ENCODE measurements at places on chromosomes 5 and 9.
A peak's percentile ranks its signal among the peaks of the same experiment; 100 is the strongest.

- no peak for DNase-seq
Measured at GRCh38 chr5:948472-949274, 56.0 kb downstream of the TRIP13 start.

DNA sequence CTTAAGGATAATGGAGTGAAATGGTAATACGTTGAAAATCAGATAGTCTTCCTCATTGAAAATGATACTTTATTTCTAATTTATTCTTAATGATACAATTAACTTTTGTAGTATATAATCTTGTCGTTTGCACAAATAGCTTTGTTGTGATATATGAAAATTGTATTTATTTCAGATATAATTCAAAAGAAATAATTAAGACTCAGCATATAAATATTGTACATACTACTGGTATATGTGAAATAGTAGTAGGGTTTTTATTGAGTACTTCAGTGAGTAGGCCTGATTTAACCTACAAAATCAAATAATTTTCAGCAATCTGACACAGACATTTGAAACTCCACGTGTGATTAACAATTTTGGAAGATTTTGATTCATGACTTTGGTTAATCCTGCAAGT, 4.8 kb downstream of the C5orf22 start:
- DNase-seq = no peak

DNA sequence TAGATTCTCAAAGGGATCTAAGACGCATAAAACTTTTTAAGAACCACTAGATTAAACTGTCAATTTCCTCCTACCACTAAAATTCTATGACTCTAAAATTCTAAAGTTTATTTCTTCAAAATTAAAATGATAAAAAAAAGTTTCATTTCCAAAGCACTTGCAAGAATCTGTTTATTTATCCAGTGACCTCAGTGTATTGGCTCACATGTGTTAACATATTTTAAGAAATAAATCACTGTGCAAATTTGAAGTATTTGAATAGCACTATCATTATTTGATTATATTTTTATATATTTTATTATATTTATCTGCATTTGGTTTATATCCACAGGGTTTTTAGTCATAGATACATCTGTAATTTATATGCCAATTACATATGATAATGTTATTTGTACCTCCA, 62.2 kb upstream of the SLC12A2 start:
- no peak for DNase-seq

DNA sequence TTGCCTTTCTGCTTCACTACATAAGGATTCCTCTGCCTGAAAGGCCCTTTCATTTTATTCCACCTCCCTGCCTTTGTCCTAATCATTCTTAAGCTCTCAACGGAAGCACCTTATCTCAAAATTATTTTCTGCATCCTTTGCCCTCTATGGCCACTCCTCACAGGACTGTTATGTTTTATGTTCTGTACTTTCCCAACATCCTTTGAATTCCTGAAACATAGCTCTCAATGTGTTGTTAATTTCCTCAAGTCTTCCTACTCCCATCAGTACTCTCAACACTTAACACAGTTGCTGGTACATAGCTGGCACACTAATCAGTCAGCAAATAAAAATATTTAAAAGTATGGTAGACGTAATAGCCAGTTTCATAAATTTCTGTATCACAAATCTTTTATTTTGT, 193.0 kb downstream of the RFX3 start:
- no peak for DNase-seq

DNA sequence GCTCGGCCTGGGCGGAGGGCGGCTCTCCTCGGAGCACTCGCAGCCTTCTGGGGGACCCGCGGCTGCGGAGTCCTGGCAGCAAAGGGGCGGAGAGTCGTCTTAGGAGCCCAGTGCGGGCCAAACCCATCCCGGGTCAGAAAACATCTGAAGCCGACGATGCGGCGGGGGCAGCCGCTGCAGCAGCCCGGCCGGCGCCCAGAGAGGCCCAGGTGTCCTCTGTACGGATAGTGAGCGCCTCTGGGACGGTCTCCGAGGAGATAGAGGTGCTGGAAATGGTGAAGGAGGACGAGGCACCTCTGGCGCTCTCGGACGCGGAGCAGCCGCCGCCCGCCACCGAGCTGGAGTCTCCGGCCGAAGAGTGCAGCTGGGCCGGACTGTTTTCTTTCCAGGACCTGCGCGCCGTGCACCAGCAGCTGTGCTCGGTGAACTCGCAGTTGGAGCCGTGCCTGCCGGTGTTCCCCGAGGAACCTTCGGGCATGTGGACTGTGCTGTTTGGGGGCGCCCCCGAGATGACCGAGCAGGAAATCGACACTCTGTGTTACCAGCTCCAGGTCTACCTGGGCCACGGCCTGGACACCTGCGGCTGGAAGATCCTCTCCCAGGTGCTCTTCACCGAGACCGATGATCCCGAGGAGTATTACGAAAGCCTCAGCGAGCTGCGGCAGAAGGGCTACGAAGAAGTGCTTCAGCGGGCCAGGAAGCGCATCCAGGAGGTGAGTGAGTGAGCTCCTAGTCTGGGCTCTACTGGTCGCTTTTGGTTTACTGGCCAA, 1.2 kb downstream of the JMY start:
- peak; percentile 58 for DNase-seq

DNA sequence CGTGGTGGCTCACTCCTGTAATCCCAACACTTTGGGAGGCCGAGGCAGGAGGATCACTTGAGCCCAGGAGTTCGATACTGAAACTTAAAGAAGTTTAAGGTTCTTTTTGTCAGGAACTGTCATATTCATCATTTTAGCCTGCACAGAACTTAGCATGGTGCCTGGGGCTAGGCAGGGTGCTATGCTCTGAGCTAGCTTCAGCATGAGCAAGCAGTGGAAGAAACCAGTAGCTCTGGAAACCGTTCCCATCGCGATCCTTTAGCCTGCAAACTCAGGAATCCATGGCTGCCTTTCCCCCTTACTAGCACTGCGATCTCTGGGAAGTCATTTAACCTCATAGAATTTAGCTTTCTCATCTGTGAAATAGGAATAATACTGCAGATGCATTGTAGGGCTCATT, 80.4 kb downstream of the PTCH1 start:
- no peak for DNase-seq

DNA sequence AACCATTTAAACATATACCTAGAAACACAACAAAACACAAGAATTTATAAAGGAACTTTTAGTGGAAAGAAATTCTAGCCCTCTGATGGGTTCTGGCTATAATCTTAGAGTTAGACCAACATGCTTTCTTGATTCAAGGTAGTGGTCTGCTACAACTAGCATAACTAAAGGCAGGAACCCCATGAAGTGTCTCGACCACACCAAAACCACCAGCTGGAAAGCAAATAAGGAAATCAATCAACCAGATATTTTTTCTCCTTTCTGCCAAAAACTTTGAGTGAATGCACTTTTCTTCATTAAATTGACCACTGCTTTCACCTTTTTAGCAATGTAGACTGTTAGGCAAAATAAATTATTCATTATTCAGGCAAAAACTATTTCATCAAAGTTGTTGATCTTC, 346.4 kb downstream of the EBF1 start:
- no peak for DNase-seq

DNA sequence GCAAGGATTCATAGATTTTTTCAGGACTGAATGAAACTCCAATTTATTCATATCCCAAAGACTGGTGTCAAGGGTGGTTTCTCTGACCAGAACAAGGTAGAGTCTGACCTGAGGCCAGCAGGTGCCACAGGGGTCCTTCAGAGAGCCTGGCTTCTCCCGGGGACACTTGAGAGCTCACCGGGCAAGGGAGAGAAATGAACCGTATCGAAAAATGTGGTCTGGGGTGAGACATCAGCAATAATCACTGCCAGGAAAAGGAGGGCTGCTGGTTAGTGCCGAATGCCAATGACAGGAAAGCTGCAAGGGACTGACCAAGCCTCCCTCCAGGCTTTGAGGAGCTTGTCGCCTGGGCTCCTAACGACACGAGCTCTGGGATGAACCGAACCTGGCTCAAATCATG, 142.7 kb downstream of the TTLL11 start:
- no peak for DNase-seq

- no peak for DNase-seq
Measured at GRCh38 chr5:177997846-177998245, 1.8 kb upstream of the PROP1 start.

- no peak for DNase-seq
Measured at GRCh38 chr9:89610391-89610925, 5.6 kb downstream of the GADD45G start.

- no peak for DNase-seq
Measured at GRCh38 chr5:16810208-16810854, 125.8 kb downstream of the MYO10 start.

GRCh38 chr9:116275418-116276195, 122.0 kb downstream of the PAPPA start:
- DNase-seq = no peak

DNA sequence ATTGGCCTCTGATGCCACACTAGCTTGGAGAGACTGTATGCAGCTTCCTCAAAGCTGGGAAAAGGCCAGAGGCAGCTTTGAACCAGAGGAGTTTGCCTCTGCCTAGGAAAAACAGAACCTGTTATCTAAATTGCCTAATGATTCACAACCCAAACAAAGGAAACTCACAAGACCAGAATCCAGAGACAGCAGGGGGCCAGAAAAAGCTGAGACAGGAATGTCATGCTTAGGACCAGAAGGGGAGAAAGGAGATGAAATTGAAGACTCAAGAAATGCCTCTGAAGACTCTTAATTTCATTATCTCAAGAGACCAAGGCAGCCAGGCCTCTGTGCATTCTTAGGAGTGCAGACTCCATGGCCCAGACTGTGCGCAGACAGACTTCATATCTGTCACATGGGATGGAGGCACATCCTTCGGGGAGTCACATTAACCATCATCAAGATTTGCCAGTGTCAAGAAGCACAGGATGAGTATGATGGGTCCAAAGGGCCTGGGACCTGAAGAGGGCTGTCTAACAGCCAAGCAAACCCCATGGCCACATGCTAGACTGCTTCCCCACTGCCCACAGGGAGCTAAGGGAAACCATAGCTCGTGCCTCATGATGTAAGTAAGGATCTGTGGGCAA, 57.3 kb downstream of the ARSB start:
- DNase-seq = no peak

GRCh38 chr9:131436376-131436775, 42.5 kb downstream of the PRRC2B start:
- no peak for DNase-seq

DNA sequence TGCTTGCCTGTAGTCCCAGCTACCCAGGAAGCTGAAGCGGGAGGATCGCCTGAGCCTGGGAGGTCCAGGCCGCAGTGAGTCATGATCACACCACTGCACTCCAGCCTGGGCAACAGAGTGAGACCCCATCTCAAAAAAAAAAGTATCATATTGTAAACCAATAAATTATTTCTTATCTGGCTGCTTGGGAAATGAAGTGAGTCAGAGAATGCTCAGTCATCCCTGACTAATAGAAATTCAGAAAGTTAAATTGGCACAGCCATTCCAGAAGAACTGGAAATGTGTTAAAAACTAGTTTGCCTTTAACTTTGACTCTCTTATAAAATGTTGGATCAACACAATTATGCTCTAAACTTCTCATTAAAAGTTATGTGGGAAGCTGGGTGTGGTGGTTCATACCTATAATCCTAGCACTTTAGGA, 9.8 kb upstream of the GNE start:
- DNase-seq = no peak

DNA sequence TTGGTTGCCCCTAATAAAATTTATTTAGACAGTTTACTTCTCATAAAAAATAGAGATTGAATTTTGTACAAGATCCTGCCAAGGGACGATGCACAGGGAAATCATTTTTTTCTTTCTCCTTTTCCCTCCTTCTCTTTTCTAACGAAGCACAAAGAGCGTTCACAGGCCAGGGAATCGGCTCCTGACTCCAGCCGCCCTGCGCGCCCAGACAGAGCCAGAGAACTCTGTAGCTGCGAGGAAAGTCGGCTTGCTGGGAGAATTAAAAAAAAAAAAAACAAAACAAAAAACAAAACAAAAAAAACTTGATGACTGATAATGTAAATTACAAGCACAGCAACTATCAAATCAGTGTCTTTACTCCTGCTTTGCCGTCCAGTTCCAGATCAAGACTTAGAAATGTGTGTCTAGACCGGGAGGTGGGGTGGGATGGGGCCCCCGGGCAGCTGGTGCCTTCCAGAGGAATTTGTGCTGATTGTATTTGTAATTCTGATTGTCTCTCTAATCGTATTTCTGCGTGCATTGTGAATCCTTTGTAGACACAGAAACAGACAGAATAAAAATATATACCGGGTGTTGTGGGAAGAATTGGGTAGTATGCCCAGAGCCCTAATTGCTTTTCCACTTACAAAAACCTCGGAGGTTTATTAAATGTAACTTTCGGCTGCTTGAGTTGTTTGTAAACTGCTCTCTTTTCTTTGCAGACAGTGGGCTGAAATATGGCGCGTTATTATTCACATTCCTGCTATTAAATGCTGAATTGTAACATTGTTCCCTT, 3.6 kb upstream of the OTP start:
- no peak for DNase-seq

DNA sequence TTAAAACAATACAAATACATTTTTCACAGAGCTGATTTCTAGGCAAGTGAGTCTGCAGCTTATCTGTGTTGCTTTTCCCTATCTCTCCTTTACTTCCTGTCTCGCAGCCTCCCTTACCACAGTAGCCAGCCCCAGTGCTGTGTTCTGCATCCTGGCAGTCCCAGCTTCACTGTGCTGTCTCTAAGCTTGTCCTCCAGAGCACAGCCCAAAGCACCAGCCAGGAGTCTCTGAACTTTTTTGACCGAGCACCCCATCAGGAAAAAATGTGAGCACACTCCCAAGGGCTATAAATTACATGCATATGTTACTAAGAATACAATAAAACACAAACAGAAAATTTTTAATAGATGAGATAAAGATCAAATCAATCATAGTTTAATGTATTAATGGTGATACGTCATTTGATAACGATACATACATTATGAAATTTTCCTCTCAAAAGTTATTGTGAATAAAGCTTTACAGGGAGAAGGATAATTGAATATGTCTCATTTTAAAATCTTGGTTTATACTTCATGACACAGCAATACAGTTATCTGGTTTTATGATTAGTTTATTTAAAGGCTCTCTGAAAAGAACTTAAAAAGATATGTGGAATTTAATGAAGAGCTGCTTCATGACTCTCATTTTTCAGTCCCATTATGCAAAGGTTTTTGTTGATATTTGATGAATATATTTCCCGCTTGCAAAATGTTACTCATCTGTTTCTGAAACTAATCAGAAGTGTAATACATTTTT, 7.3 kb upstream of the RHOBTB3 start:
- DNase-seq = no peak

- DNase-seq = no peak
Measured at GRCh38 chr5:73674669-73675004, 48.6 kb downstream of the ARHGEF28 start.

- no peak for DNase-seq
Measured at GRCh38 chr9:105050296-105050695, 122.3 kb upstream of the ABCA1 start.

GRCh38 chr5:179110528-179110927, 50.4 kb downstream of the ZNF354C start:
- DNase-seq = no peak

Measured in G401 (cell line).